ENCODE measurements at places on chromosomes 3 and 15.
A peak's percentile ranks its signal among the peaks of the same experiment; 100 is the strongest.

- no peak for DNase-seq
These were observed 495.8 kb downstream of the NTRK3 start for GRCh38 chr15:87760547-87761314.

GRCh38 chr15:69573815-69574475, 121.3 kb downstream of the RPLP1 start:
- DNase-seq = no peak

DNA sequence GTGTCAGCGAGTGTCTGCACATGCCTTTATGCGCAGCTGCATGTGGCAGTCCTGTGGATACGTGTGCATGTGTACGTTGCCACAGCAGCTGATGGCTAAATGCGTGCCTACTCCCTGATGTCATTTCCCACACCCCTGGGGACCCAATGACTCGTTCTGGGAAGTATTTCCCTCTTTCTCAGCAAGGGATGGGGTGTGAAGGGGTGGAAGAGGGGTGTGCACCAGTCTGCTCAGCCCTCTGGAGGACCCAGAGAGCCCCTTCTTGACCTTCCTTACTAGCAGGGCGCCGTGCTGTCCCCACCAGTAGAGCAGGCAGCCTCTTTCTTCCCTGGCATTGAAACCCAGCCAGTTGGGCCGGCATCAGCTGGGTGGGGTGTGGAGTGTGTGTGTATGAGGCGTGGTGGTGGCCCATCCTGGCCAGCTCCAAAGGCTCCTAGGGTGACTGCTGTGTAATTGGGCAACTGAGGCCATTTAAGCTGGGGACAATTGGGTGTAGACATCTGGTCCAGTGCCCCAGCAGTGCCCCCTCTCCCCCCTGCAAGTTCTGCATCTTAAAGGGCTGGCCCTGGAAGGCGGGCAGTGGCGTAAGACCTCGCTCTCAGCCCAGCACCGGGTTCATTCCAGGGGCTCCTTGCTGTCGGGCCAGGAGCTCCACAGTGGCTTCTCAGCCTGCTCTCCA, 19.2 kb downstream of the SNX33 start:
- peak; percentile 92 for DNase-seq

GRCh38 chr15:45199136-45199810, 11.5 kb upstream of the SHF start:
- no peak for DNase-seq

DNA sequence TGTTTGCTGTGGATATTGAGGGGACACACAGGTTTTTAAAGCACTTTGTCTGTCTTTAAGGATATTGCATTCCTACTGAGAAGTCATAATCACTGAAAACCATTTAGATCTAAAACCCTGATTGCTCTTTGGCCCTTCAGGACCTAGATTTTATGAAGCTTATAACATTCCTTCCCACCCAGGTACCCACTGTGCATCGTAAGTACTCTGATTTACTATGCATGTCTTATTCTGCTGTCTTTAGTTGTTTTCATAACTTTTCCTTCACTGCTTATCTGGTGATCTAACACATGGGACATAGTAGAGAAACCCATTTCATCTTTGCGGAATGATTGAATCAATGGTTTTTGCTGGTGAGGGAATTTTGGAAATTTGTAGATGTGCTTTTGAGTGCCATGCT, 247.0 kb upstream of the RARB start:
- no peak for DNase-seq

DNA sequence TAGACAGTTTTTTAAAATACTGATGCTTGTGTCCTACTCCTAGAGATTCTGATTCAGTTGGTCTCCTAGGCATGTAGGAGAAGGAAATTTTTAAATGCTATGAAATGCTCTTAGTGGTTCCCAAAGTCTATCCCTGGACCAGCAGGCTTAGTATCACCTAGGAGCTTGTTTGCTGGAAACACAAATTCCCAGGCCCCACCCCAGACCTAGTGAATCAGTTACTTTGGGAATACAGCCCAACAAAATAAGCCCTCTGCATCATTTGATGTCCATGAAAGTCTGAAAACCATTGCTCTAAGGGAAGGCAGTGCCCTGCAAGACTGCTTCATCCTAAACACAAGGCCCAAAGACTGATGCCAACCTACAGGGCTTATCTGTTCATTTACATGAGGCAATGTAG, 36.3 kb downstream of the CCNL1 start:
- DNase-seq = no peak

- no peak for DNase-seq
These were observed 41.1 kb downstream of the FGD5 start for GRCh38 chr3:14859880-14860279.

GRCh38 chr3:11272906-11273574, 843 bp downstream of the ATG7 start:
- DNase-seq = no peak

DNA sequence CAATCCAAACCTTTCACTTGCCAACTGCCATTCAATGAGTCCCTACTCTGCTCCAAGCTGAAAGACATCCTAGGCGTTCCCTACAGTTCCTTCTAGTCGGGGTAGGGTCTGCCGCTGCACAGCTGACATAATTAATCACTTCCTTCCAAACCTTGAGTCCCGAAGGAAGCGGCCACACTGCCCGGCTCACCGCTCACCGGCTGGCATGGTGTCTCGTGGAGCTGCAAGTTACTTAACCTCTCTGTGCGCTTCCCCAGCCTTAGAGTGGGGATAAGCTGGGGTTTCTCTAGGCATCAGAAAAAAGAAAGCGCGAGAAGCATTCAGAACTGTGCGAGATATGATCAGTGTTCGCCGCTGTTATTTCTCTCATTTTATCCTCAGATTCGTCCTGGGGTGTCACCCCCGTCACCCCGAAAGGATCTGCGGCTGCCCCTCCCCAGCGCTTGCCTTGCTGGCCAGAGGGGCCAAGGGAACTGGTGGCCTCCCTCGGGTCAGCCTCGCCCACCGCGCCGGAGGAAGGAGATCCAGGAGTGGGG, 748 bp downstream of the MRPS25 start:
- DNase-seq = peak; percentile 60

DNA sequence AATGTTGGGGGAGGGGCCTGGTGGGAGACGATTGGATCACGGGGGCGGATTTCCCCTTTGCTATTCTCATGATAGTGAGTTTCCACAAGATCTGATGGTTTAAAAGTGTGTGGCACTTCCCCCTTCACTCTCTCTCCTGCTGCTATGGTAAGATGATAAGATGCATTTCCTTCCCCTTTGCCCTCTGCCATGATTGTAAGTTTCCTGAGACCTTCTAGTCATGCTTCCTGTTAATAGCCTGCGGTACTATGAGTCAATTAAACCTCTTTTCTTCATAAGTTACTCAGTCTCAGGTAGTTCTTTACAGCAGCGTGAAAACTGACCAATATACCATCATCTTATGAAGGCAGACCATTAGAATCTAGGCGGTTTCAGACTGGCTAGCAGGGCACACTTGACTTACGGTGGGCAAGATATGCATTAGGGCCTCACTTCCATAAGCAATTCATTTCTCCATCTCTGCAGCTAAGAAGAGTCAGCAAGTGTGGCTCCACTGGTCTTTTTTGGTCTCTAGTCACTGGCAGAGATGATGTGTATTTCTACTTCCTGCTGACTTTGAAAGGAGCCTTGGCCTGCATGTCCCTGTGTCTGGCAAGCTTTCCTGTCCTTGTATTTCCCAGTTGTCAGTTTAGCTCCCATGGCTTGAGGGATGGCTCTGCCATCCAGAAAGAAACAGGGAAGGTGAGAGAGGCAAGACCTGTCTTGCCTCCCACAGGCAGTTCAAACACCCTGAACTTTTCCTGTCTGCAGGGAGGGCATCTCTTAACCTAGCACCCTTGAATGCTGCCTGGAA, 109.0 kb upstream of the ADAMTS9 start:
- no peak for DNase-seq

DNA sequence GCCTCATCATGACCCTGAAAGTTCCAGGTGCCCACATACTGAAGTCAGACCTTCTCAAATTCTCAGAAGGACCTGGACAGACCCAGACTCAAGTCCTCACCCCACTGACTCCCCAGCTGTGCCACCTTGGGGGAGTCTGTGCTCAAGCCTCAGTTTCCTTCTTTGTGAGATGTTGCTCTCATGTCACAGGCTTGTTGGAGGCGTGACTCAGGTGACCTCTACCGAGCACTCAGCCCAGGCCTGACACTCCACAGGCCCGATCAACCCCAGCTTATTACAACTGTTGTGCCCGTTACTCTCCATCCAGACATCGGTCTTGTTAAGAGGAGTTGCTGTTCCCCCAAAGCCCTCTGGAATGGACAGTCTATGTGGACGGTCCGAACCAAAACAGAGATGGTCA, 276.1 kb upstream of the LYSMD4 start:
- DNase-seq = no peak

GRCh38 chr15:38996111-38996631, 431.6 kb upstream of the RASGRP1 start:
- DNase-seq = peak; percentile 71

DNA sequence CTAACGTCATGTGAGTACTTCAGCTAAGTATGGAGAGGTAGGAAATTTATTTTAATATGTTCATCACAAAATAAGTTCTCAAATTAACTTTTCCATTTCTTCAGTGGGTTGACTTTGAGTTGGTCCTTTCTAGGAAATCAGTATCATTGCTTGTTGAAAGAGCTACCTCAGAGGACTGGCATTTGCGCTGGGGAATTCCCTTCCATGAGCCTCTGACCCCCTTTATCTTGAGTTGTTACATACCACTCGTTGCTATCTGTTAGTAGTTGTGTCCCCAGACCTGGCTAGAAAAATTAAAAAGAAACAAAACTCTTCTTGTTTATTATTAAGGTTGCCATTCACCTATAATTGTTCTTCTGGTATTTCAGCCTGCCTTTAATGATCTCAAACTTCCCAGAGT, 96.8 kb upstream of the ROBO2 start:
- DNase-seq = no peak

- DNase-seq = no peak
These were observed 229.9 kb downstream of the SV2B start for GRCh38 chr15:91329914-91330313.

DNA sequence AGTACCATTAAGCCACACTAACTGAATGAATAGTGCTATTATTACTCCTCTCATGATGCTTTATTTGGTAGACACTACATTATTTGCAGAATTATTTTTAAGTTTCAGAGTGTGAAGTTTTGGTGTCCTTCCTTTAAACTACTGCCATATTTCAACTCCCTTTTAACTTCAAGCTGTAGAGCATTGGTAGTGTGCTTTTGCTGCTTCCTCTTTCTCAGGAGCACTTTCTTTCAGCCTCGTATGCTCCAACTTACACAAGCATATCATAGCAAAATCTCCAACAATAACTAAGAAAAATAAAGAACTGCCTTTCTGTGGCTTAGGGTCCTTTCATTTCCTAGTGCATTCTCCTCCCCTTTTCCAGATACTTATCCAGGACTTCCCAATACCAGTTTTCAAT, 476.4 kb upstream of the AGTR1 start:
- no peak for DNase-seq

GRCh38 chr3:109863701-109864100, 526.4 kb upstream of the DPPA4 start:
- no peak for DNase-seq

DNA sequence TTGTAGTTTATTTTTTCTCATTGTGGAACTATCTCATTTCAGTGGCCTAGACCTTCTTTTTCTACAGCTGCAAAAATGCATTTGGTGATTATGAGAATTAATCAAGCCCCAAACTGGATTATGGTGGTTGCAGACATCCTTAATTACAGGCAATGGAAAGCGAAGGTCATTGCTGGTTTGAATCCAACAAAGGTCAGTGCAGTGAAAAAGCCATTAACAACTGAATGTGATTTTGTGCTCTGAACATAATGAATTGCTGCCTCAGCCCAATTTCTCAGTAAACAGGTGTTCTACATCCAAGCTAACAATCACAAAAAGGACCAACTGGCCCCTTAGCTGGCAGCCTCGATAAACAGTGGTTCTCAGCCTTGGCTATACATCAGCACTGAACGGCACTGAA, 260.1 kb upstream of the DPPA4 start:
- no peak for DNase-seq

- DNase-seq = no peak
These were observed 35.0 kb downstream of the RFTN1 start for GRCh38 chr3:16478516-16478915.

DNA sequence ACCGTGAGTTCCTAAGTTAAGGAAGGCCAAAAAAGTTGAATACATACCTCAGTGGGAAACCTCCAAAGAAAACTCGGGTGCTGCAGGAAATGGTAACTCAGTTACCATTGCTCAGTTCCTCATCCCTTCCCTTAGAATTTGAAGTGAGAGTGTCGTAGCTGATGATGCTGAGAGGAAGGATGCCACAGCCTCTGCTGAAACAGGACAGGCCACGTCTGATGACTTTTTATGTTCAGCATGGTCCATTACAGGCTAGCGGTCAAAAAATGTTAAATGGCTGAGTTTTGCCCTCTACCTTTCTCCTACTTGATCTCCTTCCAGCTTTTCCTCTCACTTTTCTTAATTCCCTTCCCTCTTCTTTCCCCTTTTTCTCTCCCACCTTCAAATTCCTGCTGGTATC, 135.5 kb downstream of the GHSR start:
- no peak for DNase-seq

DNA sequence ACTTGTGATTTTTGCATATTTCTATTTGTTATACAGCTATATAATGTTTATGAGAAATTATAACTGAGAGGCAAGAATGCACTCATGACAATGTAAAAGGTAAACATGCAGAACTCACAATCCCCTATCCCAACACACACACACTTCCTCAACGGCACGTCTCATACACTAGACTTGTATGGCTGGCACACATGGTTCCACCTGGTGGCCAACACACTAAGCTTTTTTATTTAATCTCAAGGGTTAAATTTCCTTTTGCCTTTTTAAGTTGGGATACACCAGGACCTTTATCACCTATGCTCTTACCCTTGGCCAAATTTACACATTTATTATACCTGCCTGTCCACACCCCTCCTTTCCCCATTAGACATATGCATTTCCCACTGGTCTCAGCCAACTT, 88.6 kb upstream of the PSMD6 start:
- DNase-seq = no peak

- no peak for DNase-seq
These were observed 199.7 kb downstream of the CHL1 start for GRCh38 chr3:396293-396692.

DNA sequence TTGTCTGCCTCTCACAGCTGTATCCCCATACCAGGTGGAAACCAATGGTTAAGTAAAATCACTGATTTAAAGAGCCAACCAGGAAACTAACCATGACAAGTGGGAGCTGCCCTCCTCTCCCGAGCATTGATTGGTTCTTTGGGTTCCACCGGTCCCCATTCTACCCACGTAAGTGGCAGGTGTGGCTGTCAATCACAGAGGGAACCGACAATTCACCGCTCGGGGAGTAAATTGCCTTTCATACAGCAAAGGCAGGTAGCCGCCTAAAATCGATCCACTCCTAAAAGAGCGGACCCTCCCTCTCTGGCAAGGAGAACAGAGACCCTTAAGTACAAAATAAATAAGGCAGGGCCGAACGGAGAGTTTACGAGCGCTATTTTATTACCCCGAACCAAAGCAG, 1.2 kb downstream of the ERC2 start:
- DNase-seq = peak; percentile 55

- DNase-seq = no peak
These were observed 1.3 kb upstream of the BTLA start for GRCh38 chr3:112500621-112501020.

- no peak for DNase-seq
These were observed 209.5 kb downstream of the MAGI1 start for GRCh38 chr3:65829228-65829627.

All from AG08396 (cell line).